Stimulated activated CD8-positive, alpha-beta memory T cell treated with anti-CD3 and anti-CD28 coated beads, Interleukin-7, amount 100 ng/mL, for 1 hour (primary cell): ENCODE measurements at places on chromosomes 6 and 20.

DNA sequence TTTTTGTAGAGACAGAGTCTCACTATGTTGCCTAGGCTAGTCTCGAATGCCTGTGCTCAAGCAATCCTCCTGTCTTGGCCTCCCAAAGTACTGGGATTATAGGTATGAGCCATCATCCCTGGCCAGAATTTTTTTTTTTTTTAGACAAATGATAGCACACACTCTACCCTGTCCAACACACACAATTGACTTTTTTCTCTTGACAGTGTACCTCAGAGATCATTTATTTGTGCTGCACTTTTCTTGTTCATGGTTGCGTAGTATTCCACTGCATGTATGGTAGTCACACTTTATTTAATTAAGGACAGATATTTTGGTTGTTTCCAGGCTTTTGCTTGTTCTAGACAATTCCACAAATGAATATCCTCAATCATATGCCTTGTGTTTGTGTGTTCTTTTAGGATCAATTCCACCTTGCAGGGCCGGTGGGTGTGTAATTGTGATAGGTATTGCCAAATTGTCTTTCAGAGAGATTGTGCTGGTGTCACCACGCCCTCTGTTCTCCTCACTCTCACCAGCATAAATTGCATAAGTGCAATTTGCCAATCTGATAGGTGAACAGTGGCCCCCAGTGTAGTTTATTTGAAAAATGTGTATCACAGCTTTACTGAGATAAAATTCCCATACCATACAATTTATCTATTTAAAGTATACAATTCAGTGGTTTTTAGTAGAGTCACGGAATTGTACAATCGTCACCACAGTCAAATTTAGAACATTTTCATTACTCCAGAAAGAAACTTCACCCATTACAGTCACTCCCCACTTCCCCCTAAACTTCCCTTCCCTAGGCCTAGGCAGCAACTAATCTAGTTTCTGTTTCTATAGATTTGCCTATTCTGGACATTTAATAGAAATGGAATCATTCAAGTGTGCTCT lies 20.1 kb downstream of the SRC start:
- DNase-seq, result no peak

GRCh38 chr20:4007383-4008025 lies 7.9 kb downstream of the RNF24 start:
- no peak for DNase-seq

DNA sequence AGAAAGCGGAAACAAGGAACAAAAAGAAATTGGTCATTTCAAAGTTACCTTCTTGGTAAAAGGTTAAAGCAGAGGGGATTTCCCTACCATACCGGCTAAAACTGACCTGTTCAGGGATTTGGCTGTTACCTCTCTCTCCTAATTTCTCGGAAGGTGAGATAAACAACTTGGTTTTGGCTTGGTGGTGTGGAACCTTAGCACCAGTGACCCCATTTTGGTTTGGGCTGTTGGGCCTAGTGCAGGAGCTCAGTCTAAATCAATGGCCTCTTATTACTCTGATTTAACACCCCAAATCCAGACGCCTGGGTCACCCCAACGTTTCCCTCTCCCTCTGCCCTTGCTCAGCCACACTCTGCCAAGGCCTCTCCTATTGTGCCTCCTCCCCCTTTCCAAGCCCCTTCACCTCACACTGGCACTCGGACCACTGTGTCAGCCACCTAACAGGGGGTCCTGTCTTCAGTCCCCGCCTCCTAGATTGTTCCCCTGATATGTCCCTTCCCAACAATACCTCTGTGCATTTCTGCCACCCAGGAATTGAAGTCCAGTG lies 8.3 kb downstream of the NCR2 start:
- no peak for DNase-seq

DNA sequence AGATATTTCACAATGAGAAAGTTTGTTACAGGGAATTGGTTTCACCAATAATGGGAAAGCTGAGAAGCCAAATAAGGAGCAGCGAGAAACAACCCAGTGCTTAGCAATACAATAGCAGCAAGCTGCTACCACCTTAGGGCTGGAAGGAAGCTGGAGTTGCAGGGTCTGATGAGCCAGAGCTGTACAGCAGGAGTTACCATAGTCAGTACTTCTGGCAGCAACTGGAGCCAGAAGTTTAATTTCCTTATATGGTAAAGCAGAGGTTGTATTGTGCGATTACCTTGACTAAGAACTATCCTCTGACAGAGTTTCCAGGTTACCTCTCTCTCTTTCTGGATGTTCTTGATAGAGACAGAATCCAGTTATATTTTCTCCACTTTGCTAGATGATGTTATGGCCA lies 137.1 kb upstream of the OLIG3 start:
- DNase-seq, result no peak

- DNase-seq, result no peak
Measured at GRCh38 chr6:5215799-5216198, 45.0 kb downstream of the LYRM4 start.

DNA sequence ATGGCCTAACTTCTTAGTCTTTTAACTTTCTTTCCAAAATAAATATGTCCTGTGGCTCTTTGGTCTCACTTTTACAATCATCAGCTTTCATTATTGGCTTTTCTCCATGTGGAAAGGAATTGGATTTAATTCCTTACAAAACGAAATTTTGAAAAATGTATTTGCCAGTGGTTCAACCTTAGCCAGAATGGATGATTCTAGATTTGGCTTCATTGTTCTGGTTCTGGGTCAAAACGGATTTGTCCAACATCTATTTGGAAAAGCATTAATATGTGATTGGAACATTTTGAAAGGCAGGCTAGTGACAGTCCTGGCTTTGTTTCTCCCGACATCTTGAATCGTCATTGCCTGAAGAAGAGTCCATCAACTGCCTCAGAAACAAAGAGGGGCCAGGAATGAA lies 59.2 kb downstream of the TENT5A start:
- DNase-seq, result no peak

- DNase-seq, result no peak
Measured at GRCh38 chr6:7578931-7579330, 11.1 kb upstream of the SNRNP48 start.

- DNase-seq, result no peak
Measured at GRCh38 chr6:135531954-135532490, 34.5 kb upstream of the AHI1 start.

DNA sequence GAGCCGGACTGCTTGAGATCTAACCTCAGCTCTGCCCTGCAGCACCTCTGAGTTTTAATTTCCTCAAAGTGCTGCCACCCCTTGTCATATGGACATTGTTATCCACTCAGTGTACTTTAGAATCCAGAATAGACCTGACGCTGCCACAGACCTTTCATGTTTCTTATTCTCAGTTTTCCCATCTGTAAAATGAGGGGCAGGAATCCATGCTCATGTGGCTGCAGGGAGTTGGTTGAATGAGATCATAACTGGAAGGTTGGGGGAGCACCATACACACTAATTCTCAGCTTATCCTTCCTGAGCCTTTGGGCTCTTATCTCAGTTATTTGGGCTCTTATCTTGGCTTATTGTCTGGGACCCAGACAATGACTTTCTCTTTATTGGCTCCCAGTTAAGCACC lies 2.3 kb downstream of the PABPC1L start:
- DNase-seq, result no peak

DNA sequence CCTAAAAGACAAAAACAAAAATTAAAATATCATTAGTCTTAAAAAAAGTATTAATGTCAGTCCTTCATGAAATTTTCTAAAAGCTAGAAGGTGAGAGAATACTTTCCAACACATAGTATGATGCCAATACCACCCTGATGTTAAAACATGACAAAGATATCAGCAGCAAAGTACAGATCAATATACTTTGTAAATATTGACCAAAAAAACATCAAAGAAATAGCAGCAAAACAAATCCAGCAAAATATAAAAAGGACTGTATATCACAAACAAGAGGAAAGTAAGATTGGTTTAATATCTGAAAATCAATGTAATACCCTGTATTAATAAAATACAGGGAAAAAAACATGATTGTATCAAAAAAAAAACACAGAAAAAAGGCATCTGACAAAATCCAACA lies 51.4 kb downstream of the TASP1 start:
- DNase-seq, result no peak

DNA sequence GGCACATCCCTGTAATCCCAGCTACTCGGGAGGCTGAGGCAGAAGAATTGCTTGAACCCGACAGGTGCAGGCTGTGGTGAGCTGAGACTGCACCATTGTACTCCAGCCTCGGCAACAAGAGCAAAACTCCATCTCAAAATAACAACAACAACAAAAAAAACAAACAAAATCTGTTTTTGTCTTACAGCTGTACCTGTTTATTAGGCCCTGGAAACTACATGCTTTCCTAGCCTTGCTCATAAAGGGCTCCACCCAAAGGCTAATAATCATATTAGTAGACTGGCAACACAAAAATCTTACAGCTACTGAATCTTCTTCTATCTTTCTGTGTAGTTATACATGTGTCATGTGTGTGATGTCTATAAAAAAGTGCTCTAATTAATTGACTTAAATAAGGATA lies 503.9 kb upstream of the EYS start:
- no peak for DNase-seq

DNA sequence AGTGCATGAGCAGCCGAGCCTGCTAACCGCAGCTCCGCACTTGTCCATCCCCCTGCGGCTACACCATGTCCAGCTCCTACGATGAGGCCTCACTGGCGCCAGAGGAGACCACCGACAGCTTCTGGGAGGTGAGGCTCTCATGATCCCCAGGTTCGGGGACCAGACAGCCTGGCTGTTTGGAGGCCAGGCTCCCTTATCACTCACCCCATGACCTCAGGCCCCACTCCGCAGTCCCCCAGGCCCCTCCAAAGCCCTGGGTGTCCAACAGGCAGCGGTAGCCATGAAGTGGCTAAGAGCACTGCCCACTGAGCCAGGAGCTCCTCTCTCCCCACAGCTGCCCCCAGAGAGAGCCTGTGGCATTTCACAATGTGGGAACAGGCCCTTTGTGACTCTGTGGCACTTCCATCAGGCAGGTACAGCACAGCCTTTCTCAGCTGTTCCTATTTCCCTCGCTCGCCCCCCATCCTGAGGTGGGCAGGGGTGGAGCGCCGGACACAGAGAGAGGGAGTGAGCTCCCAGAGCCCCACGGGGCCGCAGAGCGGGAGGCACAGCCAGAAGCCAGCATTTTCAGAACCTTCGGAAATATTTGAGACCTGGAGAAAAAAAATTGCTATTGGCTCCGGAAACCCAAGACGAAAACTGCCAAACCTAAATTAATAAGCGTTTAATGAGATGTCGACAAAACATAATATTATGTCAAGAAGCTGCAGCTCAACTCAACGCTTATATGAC lies 29.7 kb downstream of the SPDEF start:
- no peak for DNase-seq

DNA sequence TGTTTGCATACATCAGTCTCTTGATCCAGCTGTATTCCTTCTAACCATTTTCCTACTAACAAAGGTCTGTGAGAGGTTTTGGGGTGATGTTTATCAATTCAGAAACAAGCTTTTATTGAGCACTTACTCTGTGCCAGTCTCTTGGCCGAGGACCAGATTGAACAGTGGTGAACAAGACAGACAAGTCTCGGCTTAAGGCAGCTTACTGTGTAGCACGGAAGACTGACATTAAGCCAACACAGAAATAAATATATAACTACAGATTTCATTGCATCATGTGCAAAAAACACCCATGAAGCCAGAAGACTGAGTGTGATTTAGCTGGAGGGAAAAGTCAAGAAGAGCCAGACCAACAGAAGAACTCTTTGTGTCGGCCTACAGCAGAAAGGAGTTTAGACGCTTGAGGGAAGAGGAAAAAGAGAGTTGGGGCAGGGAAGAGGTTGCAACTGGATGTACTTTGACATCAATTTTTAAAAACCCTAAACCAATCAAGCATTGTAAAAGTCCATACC lies 549.6 kb upstream of the CITED2 start:
- DNase-seq, result no peak

- no peak for DNase-seq
Measured at GRCh38 chr6:74458536-74458935, 747.3 kb downstream of the COL12A1 start.

GRCh38 chr6:150846641-150847040 lies 18.9 kb upstream of the MTHFD1L start:
- DNase-seq, result no peak

- DNase-seq, result no peak
Measured at GRCh38 chr6:157631412-157631811, 191.6 kb upstream of the SNX9 start.

DNA sequence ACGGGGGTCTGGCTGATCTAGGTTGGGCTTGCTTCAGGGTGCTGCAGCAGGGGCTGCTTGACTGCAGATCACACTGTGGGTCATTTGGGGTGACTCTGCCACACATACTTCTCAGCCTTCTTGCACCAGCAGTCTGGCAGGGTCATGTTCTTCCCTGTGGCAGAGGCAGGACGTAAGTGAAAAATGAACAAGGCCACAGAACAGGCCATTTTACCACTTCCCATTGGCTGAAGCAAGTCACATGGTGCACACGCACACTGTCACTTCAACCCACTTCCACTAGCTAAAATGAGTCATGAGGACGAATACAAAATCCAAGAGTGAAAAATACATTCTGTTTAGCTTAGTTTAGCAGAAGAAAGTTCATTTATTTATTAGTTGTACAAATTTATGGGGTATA lies 168.6 kb upstream of the GGTLC1 start:
- DNase-seq, result no peak

DNA sequence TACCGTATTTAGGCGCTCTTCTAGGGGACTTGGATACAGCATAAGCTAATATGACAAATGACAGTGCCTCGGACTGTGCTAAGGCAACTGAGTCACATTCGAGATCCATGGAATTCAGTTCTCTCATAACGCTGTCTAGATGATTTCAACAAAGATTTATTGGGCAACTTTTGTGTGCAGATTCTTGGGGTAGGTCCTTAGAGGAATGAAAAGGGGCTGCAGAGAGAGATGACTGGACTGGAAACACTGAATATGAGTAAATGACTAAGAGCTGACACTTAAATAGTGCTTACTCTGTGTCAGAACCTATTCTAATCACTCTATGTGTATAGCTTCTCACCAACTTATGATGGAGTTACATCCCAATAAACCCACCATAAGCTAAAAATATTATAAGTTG lies 36.4 kb upstream of the MARCKS start:
- DNase-seq, result no peak

DNA sequence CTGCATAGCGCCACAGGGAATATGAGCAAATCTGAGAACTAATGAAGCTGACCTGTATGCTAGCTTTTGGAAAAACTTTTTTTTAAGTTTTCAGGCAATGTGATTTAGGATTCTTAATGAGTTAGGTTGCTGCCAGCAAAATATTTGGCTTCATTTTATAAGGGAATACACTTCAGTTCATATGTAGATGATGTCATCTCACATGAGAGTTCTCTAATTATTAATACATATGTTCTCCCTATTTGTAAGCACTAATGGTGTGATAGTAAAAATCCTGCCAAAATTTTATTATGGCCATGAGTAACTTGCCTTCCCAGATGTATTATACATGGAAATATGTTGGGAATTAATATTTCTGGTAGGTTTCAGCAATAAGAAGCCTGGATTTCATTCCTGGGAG lies 573.8 kb downstream of the EPM2A start:
- DNase-seq, result no peak

- no peak for DNase-seq
Measured at GRCh38 chr6:169880516-169880915, 129.1 kb downstream of the ERMARD start.
